ENCODE measurements at places on chromosomes 7 and 10.

DNA sequence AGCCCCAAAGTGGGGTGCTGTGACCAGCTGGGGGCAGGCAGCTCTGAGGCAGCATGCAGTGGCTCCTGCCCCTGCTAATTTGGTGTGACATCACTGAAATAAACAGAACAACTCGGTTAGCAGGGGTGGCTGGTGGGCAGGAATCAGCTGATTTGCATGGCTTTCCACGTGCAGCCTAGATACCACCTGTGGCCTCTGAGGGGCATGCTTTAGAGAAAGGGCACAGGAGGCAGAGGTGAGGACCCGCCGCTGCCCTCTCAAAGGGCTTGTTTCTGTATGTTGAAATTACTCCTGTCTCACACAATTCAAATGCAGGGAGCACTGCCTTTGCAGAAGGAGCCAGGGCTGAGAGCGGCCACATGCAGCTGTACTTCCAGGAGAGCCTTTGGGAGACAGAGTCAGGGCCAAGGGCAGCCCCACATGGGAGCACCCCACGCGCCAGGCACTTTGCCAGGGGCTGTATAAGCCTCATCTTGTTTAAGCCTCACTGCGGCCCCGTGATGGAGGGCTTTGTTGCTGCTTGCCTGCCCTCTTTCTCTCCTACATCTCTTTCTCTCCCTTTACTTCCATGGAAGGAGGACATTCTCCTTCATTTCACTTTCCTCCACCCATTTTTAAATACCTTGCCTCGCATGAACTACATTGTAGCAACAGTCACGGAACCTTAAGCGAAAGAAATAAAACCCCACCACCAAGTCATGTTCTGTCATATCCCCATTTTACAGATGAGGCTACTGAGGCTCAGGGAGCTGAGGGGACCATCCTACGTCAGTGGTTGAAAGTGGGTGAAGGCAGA lies 137.7 kb downstream of the ZMIZ1 start:
- no peak for DNase-seq

GRCh38 chr10:15426558-15426957 lies 55.5 kb upstream of the FAM171A1 start:
- DNase-seq, result no peak

- no peak for DNase-seq
Observed at GRCh38 chr7:98276241-98276761, 5.2 kb upstream of the BRI3 start.

- no peak for DNase-seq
Observed at GRCh38 chr10:133226251-133226808, 3.7 kb upstream of the UTF1 start.

DNA sequence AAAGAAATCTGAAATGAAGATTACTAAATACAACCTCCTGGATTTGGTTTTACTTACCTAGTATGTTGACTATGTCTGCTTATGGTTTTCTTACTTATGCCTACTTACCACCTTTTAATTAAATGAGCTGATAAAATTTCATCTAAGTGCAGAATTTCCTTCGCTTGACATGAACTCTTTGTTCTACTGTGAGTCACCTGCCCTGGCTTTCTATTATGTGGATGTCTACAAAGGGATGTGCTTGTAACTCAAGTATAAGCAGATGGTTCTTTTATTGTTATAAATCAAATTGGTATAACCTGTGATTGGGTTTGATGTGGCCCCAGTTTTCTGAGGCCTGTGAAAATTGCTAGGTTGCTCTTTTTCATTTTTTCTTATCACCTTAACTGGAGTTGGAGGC lies 389.1 kb upstream of the ANKRD30A start:
- DNase-seq, result no peak

GRCh38 chr7:114941692-114942091 lies 19.8 kb downstream of the MDFIC start:
- no peak for DNase-seq

- DNase-seq, result no peak
Observed at GRCh38 chr7:76315364-76315763, 12.9 kb downstream of the HSPB1 start.

DNA sequence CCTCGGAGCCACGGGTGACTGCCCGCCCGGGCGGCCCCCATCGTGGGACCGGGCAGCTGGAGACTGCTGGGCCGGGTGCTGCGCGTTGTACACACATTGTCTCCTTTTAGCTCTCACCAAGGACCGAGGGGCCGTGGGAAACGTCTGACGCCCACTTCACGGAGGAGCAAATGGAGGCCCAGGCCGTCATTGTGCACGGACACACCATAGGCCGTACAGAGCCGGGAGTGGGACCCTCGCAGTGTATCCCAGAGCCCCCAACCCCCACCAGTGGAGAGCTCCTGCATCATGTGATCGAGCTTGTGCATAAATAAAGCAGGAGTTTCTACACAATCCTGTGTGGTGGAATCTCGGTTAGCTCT lies 722 bp downstream of the DENND10 start:
- DNase-seq, result no peak

DNA sequence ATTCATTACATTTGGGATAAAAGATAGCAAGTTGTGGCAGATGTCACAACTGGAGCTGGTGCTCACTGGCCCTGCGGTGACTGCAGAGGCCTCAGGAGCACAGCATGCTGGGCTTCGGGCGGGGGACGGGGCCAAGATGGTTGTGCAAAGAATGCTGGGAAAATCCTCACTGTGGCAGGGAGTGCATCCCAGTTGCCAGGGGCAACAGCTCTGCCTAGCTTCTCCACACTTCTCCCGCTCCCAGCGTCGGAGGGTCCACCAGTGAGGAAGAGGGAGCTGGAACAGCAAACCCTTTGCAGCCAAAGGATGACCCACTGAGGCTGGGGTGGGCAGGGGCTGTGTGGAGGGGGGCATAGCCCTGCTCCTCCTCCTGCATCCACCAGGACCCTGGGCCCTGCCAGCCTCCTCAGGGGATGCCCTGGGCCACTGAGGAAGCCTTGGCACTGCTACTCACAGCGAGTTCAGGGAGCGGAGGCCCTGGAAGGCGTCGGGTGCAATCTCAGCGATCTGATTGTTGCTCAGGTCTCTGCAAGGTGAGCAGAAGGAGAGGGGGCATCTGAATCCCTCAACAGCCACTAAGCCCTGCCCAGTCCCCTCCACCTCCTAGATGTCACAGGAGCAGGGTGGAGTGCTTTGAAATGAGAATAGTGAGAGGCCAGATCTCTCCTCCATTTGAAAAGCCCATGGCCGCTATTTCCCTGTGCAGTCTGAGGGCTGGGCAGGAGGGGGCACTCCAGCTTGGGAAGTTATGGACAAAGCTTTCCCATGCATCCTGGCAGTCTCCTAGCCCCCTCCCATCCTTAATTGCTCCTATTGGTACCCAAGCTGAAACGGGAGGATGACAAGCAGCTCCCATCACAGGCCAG lies 126.5 kb downstream of the SLIT1 start:
- DNase-seq, result no peak

- no peak for DNase-seq
Observed at GRCh38 chr7:69412331-69413146, 185.7 kb upstream of the AUTS2 start.

- DNase-seq, result no peak
Observed at GRCh38 chr7:22992874-22993840, 20.8 kb downstream of the HYCC1 start.

GRCh38 chr7:66070222-66070621 lies 5.4 kb upstream of the ASL start:
- DNase-seq, result no peak

DNA sequence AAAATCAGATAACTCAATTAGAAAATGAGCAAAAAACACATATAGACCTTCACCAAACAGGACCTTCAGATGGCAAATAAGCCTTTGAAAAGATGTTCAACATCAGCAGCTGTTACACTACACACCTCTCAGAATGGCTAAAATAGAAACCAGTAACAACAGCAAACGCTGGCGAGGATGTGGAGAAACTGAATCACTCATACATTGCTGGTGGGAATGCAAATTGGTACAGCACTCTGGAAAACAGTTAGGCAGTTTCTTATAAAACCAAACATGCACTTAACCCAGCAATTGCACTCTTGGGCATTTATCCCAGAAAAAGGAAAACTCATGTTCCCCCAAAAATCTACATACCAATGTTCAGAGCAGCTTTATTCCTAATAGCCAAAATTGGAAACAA lies 37.7 kb upstream of the SMARCD3 start:
- no peak for DNase-seq

- no peak for DNase-seq
Observed at GRCh38 chr10:31347705-31348104, 28.7 kb downstream of the ZEB1 start.

- DNase-seq, result no peak
Observed at GRCh38 chr10:19616966-19617365, 199.3 kb upstream of the PLXDC2 start.

GRCh38 chr7:79296553-79297320 lies 156.7 kb downstream of the MAGI2 start:
- DNase-seq, result no peak

- no peak for DNase-seq
Observed at GRCh38 chr10:17506390-17506789, 52.0 kb upstream of the ST8SIA6 start.

- DNase-seq, result no peak
Observed at GRCh38 chr7:77760809-77761453, 37.3 kb downstream of the TMEM60 start.

- no peak for DNase-seq
Observed at GRCh38 chr10:33180921-33181320, 153.5 kb downstream of the NRP1 start.

DNA sequence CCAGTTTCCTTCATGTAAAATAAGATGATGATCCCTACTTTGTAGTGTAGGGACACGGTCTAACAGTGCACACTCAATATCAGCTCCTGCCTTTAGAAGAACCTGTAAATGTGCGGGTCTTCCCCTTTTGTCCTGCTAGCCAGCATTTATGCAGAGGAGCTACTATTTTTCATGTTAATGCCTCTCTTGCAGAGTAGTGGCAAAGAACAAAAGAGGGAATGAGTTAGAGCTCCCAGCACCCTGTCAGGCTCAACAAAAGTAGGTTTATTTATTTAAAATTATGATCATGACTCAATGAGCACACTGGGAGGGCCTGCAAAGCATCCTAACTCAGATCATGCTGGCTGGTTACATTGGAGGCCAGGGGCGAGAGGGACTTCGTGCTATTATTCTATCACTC lies 414.5 kb upstream of the COBL start:
- no peak for DNase-seq

GRCh38 chr7:84250452-84250851 lies 55.9 kb upstream of the SEMA3A start:
- DNase-seq, result no peak

DNA sequence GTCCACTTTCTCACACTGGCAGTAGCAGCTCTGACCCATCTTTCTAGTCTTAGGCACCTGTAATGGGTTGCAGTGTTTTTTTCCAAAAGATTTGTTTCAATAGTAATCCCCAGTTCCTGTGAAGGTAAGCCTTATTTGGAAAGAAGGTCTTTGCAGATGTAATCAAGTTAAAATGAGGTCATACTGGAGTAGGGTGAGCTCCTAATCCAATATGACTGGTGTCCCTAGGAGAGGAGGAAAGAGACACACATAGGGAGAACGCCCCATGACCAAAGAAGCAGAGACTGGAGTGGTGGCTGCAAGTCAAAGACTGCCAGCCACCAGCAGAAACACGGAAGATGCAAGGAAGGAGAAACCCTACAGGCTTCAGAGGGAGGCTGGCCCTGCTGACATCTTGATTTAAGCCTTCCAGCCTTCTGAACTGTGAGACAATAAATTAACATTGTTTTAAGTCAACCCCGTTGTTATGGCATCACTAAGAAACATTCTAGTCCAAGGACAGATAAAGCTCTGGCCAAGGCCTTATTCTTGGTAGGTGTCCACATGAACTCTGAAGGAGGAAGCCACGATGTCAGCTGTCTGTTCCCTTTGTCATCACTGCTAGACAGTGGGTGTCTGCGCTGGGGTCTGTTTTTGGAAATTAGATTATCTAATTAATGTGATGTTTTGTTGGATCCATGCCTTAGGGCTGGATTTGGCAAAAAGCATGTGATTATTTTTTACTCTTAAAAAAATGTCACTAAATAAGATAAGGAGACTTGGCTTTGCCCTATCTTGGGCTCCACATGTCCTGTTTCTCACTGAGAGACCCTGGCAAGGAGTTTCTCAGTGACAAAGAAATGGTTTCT lies 214.9 kb downstream of the KCNMA1 start:
- DNase-seq, result no peak

DNA sequence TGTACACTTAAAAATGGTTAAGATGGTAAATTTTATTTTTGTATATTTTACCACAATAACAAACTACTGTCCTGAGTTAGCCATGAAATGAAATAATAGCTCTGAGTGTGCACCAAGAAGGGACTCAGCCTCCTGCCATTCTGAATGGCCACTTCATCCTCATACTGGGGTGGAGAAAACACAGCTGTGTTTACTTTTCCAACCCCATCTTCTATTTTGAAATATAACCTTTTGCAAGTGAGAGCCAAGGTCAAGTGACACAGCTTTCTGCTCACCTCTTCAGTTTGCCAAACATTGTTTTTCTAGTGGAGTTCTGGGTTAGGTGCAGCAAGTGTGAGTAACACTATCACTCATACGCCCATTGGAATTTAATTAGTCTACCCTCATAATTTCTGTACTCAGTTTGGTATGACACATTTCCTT lies 107.4 kb upstream of the GLCCI1 start:
- no peak for DNase-seq

DNA sequence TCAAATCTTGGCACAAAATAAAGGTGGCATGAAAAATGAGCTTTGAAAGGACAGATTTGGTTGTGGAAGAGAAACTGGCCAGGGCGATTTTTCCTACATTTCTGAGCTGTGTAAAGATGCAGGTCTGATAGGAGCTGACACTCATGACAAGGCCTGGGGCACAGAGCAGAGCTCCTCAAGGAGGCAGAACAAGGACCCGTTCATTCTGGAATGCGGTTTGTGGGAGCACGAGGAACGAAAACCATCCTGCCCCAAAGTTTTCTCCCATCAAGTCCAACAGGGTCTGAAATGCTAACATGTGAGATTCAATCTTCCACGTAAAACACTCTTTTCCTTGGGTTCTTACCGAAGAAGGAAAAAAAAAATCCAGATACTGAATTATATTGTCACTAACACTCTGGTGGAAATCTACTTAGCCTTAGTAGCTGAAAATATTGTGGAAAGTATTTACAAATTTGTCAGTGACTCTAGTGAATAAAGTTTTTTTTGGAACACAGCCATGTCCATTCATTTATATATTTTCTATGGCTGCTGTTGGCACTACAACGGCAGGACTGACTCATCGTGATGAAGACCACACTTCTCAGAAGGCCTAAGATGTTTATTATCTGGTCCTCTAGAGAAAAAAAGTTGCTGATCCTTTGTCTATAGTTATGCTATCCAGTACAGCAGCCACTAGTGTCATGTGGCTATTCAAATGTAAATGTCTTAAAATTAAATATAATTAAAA lies 215.7 kb downstream of the BAMBI start:
- no peak for DNase-seq

DNA sequence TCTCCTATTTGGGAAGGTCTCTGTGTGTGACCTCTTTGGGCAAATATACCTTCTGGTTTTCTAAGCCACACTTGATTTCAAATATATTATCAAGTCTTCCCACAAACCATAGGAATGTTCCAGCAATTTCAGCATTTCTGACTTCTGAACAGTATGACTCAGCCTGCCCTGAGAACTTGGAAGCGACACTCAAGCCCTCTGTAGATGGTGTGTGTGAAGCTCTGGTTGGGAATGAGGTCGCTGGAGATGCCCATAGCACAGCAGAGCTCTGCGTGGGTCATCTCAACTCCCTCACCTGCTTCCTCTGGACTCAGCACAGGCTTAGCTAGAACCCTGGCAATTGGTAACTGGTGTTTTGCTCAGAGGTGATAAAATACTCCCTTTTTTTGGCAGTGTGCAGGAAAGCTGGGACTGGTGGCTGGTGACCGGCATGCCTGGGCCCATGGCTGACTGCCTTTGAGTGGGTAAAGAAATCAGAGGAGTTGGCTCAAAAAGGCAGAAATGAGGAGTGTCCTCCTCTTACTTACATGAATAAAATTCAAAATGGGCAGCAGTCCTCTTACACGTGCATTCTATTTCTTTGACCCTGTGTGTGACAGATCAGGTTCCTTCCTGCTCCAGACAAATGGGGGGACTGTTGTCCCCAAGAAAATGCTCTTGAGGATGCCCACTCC lies 87.5 kb upstream of the NRP1 start:
- DNase-seq, result no peak

Data from liver (tissue), 10 donors.